ENCODE measurements at places on chromosomes 3 and 15.

DNA sequence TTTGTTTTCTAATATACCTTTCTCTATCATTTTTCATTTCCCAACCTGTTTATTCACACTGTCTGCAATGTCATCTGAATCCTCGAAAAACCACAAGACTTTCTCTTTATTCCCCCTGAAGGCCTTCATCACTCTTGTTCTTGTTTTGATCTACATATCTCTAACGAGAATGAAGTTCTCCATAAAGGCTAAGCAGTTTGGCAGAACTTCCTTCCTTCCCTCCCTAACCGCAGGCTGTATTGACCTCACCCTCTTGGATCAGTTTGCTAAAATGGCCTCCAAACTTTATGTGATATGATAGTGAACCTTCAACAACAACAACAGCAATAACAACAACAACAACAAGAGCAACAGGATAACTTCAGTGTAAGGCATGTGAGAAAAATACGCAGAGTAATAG, 392.8 kb downstream of the TIGIT start:
- DNase-seq = no peak

DNA sequence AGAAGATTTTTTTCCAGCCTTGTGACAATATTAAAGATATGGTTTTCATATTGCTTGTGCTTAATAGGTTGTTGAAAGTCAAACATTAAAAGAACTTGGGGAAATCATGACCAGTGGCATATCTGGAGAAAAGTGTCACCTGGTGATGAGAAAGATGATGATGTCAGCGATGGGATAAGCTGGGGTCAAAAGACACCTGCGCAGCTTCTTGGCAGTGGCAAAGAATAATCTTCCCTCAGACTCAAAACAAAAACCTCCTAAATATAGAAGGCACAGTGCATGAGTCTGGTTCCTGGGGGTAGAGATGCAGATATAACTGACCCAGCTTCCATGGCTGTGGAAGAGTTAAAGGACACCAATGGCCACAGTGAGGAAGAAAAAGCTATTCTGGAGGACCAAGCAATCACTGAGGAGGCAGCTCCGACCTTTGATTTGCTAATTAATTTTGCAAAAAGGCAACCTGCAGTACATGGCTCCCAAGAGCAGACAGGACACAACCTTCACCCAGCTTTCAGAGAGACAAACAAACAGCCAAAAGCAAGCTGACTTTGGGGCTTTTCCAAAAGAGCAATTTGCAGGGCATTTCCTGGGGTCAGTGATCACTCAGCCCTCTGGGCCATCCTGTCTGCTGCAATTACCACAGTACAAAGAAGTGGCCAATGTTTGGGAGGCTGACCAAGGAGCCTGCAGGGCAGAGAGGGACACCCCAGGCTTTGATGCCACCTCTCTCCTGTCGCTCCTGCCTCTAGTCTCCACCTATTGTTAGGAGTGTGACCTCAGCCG, 17.6 kb upstream of the SEMA5B start:
- DNase-seq = no peak

GRCh38 chr3:26118165-26118564, 328.3 kb downstream of the OXSM start:
- DNase-seq = no peak

DNA sequence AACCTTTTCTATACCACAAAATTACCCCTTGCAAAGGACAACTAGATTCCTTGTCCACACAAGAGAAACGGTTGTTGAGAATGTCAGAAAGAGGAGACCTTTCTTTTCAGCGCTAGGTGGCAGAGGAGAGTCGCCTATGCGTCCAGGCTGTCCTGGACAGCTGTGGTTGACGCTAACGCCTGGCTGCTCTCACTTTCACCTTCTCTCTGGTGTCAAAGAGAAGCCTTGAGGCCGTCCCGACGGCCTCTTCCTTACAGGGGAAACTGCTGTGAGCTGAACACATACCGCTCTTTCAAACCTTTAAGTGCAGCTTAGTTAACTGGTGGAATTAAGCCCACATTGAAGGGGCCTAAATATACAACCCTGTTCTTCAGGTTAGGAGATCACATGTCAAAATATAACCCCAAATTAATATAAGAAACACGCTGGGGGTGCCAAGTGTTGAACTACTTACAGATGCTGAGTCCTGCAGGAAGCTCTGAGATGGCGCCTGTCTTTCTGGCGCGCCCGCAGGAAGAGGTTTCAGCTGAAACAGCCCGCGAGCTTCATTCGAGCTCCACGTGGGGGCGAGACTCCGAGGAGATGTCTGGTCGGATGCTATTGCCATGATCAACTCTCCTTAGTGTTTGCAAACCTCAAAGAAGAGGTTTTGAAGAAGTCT, 26.1 kb upstream of the KBTBD8 start:
- peak; percentile 60 for DNase-seq

DNA sequence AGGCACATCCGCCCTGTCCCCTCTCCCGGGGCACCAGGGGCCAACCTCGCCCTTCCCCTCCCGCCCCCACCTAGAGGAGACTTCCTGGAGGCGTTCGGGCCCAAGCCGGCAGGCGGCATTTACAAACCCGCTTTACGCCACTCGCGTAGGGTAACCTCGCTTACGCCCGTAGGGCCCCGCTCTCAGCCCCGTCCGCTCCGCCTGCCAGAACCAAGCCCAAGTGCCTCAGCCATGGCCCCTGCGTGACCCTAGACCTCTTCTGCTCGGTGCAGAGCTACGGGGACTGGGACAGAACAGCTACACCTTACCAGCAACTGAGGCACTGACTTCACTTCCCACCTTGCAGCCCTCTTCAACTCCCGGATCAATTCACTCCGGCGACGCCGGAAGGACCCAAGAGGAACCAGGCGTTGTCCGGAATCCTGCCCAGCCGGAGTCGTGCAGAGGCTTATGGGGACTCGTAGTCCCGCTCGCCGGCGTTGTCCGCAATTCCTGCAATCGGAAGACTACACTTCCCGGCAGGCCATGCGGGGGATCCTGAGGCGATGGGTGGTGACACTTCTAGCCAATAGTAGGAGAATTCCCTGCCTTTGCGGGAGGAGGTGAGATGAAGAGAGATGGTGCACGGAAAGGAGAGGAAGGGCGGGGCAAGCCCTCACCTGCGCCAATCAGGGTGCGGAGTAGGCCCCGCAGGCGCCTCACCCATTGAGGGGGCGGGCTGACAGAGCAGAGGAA, at the start of gene PDCD10:
Gene PDCD10 (minus strand): TSS at position 395 of the 735 bp plus-strand sequence. CDS start 14,735 bp downstream, outside the sequence.
- DNase-seq = peak; percentile 98

DNA sequence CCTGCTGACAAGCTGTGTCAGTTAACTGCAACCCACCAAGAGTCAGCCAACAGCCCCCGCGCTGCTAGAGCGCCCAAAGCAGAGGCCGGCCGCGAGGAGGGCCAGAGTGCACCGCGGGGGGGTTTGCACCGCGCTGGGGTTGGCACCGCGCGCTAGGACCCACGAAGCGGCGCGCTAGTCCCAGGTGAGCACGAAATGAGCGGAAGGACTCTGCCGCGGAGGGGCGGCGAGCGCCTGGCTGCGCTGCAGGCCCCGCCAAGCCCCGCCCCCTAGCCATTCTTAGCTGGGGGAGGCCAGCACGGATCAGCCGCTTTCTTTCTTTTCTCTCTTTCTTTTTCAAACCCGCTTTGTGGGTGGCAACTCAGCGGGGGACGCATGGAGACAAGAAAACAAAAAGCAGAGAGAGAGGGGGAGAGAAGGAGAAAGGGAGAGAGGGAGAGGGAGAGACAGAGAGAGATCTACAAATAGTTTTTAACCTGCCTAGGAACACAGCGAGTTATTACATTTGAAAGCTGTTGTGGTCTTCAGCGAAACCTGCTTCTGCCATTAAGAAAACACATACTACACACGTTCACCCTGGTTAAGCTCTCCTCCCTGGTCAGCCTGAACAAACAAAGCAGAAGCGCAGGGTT, 6.9 kb upstream of the FOXB1 start:
- DNase-seq = peak; percentile 32

DNA sequence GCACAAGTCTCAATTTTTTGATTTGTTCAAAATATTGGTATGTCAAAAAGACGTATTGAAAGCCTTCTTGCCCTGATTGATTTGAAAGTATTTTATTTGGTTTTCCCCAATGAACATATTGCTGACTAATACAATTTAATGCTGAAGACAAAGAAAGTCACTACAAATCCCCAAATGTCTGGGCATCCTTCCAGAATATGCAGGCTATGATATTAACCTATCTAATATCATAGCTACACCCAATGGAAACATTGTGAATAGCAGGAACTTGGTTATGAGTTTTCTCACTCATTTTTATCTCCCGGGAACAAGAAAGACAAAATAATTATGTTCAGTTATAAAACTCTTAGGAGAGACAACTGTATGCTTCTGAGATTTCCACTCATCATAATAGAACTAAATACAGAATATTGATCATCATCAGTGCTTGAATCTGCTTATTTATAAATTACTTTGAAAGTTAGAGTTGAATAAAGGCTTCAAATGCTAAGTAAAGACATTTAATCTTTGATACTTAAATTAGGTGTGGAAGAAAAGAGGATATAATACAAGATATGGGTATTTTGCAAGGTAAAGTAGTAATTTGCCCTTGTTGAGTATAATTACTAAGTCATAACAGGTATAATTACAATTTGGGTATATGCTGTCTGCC, 483.9 kb downstream of the RBMS3 start:
- DNase-seq = no peak

- DNase-seq = no peak
Observed at GRCh38 chr3:132517311-132517710, 79.8 kb upstream of the ACKR4 start.

- no peak for DNase-seq
Observed at GRCh38 chr15:25375557-25375956, 63.3 kb downstream of the UBE3A start.

DNA sequence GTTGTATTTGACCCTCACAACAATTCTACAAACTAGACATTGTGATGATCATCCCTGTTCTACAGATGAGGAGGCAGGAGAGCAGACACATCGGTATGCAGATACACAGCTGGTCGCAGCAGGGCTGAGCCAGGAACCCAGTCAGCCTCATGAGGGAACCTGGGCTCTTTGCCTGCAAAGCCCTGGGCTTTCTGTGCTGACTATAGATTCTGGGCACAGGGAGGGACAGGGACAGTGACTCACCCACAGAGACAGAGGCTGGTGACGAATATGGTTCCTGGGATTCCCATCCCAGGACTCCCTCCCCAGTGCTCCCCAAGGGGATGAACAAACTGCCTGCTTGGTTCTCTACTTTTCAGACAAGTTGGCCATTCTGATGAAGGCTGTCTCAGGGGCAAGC, 3.8 kb upstream of the CAMP start:
- no peak for DNase-seq

DNA sequence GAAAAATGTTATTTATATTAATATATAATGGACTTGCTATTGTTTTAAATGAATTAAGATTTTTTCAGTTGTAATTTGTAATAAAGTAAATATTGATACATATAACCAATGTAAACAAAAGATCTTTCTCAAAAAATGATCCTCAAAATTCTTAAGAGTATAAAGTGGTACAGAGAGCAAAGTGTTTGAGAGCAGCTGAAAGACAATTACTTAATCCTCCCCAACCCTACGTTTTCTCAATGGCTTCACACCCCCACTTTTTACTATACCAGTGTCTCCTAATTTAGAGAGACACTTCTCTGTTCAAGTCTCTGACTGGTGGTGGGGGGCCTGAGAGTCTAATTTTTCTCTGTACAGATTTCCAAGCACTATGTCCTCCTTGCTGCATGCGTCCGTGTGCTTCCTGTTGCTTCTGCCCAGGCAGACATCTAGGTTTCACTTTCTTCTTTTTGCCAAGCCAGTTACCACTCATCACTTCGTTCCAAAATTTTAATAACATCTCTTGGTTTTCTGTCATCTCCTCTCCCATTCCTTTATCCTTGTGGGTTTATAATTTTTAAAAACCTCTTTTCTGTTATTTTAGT, 276.3 kb upstream of the DNAJC19 start:
- no peak for DNase-seq

GRCh38 chr3:60133269-60134162, 1083.7 kb upstream of the CFAP20DC start:
- DNase-seq = no peak

DNA sequence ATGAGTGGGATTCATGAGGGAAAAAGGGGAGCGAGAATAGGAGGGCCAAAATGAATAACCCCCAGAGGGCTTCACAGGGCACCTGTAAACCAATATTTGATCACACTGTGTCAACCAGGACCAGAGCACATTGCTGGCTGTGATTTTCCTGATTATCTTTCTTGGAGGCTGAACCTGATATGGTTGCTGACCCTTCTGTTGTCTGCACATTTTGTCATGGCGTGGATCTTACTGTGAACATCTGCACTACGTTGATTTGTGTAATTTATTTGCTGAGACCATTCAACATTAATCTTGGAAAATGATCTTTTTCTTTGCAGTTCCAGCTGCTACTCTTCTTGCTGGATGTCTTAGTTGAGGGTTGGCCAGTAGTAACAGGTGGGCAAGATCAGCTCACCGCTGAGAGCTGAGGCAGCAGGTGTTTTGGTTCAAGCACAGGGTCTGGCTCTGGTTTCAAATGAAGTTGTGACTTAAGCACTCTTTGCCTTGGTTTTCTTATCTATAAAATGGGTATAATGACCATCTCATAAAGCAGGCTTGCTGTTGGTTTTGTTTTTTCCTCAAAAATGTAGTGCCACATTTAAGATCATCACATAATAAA, 61.2 kb downstream of the ARHGEF26 start:
- DNase-seq = no peak

DNA sequence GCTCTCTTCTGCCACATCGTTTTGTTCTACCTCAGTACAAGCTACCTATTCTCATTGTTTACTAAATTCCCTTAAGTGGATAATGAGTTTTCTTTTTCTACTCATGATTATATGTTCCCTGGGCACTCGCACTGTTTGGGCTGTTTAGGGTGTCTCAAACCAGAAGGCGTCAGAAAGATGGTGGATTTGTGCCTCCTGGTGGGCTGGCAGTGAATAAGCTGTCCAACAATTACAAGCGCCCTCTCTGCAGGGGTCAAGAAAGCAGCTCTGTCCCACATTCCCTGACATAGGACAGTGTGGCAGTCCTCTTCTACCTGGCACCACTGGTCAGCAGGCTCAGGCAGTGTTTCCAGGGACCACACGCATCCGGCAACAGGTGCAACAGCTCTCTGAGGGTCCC, 173.4 kb upstream of the PPP2R3A start:
- DNase-seq = no peak

DNA sequence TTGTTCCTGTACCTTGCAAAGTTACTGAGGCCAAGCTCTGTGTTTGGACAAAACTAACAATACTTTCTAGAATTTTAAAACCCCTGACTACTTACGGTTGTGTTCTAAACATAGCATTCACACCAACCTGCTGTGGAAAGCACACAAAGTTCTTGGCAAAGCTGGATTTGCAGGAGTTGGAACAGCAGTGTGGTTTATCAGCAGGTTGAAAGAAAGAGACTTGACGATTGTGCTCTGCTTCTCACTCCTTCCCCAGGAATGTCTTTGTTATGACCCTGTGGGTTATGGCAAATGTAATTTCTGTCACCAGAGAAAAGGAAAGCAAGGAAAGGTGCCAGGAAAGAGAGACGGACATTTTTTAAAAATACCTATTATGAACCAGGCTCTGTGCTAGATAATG, 165.5 kb upstream of the TGFBR2 start:
- DNase-seq = no peak

DNA sequence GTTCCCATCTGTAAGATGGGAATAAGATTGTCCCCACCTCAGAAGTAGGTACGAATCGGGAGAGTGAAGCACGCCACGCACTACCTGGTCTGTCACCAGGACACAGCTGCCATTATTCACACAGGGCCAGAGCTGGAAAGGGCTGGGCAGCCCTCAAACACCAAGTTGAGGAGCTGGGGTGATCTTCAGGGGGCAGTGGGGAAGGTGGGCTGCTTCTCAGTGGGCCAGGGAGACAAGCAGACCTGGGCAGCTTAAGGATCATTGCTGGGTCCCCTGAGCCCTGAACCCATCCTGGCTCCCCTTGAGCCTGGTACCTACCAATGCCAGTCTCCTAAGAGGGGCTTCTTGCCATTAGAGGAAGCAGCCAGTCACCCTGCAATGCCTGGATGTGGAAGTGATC, 82.1 kb downstream of the SMAD6 start:
- no peak for DNase-seq
